G401 (cell line): ENCODE measurements at places on chromosomes 2 and 18. TPM values are rescaled to one million over a fixed set of nuclear protein-coding genes. Genes with fewer than 3 reads are reported as not detected.

The CCDC74B gene
- 71.6 and 76.7 TPM in 2 replicates for total RNA-seq

GRCh38 chr18:59041819-59042815, 97.6 kb upstream of the SEC11C start:
- DNase-seq = peak; percentile 69

The QPCT gene
- not detected in 2 replicates for total RNA-seq

DNA sequence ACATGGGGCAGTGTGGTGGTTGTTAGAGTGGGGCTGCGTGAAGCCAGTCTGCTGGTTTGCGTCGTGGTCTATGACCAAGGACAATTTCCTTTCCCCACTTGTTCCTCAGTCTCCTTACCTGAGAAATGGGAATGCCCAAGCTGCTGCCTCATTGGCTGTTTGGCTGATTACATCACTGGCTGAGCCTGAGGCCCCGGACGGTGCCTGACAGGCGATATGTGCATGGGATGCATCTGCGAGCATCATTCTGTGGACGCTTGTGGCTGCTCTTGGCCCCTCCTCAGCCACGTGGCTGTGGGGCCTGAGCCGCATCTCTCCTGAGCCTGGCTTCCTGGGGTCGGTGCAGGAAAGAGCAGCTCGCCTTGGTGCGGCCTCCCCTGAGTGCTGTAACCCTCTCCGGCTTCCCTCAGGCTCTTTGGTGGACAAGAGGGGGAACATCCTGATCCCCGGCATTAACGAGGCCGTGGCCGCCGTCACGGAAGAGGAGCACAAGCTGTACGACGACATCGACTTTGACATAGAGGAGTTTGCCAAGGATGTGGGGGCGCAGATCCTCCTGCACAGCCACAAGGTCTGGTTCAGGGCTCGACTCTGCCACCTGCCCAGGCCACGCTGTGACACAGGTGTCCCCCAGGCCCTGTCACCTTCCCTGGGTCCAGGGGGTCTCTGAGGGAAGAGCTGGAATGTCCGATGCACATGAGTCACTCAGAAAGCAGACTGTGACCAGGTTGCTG, 17.2 kb downstream of the CNDP2 start:
- no peak for DNase-seq

- no peak for DNase-seq
Measured at GRCh38 chr2:174750923-174751441, 13.3 kb downstream of the CHRNA1 start.

The CD8B gene
- not detected in 2 replicates for total RNA-seq

- DNase-seq = no peak
Measured at GRCh38 chr18:5317186-5317585, 21.7 kb upstream of the ZBTB14 start.

DNA sequence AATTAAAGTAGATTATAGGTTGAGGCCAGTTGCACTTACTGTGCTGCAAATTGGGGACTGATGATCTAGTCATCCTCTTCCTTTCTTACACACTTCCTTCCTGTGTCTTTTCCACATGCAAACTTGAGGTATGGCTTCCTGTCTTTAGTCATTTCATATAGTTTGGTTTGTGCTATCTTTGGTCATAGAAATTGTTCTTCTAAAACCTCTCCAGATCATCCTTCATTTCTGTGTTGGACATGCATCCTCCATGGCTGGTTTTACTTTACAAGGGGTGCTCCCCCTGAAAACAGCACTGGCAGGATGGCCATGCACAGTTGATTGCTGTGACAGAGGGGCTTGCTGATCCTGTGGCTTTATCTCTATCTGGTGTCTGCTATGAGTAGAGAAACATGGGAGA, 36.5 kb downstream of the MGAT5 start:
- no peak for DNase-seq

The TMEM178A gene
- total RNA-seq = 98.4 and 118 TPM in 2 replicates

GRCh38 chr18:8188184-8188583, 421.1 kb upstream of the RAB12 start:
- no peak for DNase-seq

GRCh38 chr2:1990151-1990589, 245.9 kb upstream of the PXDN start:
- no peak for DNase-seq

- DNase-seq = no peak
Measured at GRCh38 chr2:222538535-222538934, 114.2 kb downstream of the SGPP2 start.

DNA sequence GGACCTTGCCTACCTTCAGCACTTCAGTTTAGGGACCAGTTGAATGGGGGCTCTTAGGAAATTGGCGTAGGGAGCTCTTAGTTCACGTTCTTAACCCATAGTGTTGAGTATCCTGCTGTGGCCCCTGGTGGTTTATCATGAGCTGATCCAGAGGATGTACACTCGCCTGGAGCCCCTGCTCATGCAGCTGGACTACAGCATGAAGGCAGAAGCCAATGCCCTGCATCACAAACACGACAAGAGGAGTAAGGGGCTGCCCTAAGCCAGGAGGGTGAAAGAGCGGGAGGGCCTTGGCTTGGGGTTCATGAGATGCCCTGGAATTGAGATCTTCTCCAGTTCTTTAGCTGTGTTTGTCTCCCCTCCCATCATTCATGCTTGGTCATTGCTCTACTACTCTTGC, 2.9 kb downstream of the RETREG2 start:
- no peak for DNase-seq

The CHRND gene
- not detected in 2 replicates for total RNA-seq

DNA sequence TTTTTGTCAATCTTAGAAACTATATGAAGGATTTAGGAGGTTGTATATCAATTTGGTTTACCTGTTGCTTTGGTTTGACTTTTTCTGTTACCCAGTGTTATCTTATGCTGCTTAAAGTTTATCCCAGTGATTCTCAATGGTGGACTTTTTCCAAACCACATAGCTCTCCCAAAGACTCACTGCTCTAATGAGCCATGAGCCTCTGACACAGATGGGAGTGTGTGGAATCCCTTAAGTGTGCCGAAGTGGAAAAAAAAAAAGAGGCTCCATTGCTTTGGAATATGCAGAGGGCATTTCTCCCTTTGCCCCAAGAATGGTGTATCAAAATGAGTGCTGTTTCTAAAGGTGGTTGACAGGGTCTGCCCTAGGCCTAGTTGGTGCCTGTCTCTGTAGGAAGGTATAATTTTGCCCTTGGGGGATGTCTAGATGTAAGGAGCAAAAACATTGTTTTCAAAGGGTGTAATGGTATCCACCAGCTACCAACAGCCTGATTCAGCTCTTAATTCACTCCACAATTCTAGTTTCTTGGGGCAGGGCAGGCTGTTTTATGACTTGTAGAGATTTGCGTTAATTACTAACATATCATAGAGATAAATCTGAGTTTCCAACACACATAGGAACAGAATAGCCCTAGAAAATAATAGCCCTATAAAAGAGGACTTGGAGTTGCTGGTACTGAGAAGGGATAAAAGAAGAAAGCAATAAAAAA, 64.3 kb upstream of the CYP26B1 start:
- no peak for DNase-seq

- no peak for DNase-seq
Measured at GRCh38 chr2:43518181-43518580, 77.7 kb downstream of the THADA start.

DNA sequence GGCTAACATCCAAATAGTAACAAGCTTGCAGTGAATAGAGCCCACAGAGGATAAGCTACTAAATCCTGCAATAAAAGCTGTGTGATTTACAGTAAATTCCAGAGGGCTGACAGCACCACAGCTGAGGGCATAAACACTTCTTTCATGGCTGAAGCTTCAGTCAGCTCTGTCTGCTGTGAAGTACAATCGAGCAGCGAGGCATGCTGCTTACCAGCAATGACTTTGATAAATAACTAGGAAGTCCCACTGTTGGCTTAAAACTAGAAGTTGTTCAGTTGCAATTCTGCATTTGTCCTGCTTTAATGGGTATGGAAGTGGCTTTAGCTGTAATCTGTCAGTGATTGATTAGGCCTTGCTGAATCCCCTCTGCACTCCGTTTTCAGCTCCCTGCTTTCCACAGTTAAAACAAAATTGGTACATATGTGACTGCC, 65.2 kb upstream of the FIGN start:
- no peak for DNase-seq

GRCh38 chr2:236546561-236547002, 23.0 kb upstream of the ACKR3 start:
- no peak for DNase-seq

- DNase-seq = no peak
Measured at GRCh38 chr2:169365029-169365480, 2.7 kb upstream of the LRP2 start.

The ID2 gene
- 293 and 327 TPM in 2 replicates for total RNA-seq

The SNORC gene
- total RNA-seq = 0.03 TPM in 1 of 2 replicates, not detected in the other

DNA sequence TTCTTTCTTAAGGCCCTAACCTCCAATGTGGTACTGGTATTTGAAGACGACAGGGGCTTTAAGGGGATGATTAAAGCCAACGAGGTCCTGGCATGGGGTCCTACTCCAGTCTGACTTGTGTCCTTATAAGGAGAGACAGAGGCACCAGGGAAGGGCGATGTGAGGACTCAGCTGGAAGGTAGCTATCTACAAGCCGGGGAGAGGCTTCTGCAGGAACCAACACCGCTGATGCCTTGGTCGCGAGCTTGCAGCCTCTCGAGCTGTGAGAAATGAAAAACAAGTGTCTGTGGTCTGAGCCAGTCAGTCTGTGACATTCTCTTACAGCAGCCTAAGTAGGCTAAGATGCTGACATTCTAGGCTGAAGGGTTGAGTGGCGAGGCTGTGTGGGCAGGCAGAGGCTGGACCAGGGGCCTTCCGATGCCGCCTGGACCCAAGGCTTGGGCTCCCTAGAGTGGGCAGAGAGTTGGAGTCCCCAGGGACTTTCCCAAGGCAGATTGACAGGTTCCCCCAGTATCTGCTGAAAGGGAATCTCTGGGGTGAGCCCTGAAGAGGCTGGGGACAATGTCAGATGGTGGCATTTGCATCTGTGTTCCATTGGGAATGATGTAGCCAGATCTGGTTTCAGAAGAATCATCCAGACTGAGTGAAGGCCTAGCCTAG, 322.9 kb upstream of the HS6ST1 start:
- DNase-seq = no peak

- no peak for DNase-seq
Measured at GRCh38 chr2:21330786-21331391, 207.1 kb downstream of the TDRD15 start.

The HAAO gene
- not detected in 2 replicates for total RNA-seq

The DSC2 gene
- not detected in 2 replicates for total RNA-seq

DNA sequence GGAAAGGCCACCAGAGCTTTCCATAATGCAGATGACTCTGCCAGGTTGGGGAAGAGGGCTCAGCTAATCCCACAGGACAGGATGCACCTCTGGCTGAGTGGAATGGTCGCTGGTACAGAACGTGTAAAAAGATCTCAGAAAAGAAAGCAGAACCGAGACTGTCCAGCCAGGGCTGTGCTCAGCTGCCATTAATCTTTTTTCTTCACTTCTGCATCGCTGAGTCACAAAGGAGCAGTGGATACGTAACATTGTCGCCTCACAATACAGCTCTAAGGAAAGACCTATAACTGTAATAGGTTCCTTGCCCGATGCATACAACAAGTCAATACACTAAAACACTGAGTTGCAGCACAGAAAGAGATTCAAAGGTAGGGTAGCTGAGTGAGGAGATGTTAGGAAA, 354.2 kb downstream of the EN1 start:
- no peak for DNase-seq

DNA sequence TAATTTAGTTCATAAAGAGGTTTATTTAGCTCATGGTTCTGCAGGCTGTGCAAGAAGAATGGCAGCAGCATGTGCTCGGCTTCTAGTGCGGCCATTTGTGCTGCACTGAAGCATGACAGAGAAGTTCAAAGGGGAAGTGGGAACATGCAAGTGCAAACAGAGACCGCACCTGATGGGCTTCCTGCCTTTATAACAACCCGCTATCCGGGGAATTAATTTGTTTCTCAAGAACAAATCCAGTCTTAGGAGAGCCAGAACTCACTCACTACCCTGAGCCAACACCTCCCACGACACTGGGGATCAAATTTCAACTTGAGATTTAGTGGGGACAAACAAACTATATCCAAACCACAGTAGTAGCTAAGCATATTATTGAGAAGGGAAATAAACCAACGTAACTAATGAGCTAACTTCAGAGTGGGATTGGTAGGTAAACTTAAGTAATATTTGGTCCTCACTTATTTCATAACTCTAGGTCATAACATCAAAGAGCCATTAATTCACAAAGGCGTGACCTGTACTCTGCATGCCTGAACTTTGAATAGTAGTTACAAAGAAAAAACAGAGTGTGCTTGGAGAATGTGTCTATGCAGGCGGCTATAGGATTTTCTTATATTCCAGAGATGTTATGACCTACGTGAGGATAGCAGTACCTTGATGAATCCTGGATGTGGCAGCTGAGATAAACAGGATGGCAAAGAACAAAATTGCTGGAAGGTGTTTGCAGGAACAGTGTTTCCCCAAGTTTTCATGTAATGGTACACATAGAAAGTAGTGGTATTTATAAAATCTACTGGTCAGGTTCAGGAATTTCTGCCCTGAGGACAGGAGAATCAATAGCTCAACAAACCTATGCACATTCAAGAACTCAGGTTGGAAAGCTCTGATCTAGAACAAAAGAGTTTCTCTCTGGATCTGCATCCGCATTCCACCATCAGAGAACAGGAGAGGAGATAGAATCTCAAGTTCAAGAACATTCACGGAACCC, 845.9 kb upstream of the ID2 start:
- DNase-seq = no peak

The CELF4 gene
- total RNA-seq = not detected in 2 replicates

The EPB41L5 gene
- total RNA-seq = 19.3 and 21.3 TPM in 2 replicates

- DNase-seq = no peak
Measured at GRCh38 chr18:32104516-32104915, 12.8 kb downstream of the RNF138 start.

DNA sequence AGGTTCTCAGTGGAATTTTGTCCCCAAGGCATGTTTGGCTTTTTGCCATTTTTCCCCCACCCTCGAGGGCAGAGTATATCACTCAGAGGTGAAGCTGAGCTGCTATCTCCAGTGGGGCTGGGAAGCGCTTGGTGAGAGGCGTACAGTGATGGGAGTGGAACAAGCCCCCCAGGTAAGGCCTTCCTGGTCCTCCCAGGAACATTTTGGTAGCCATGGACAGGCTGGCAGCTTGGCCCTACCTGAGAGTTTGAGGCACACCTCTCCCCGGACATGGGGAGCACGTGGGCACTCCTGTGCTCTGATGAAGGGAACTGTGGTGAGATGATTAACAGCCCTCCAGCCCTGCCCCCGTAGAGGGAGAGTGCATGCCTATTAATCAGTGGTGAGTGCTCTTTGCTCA, 99.3 kb downstream of the C1QL2 start:
- DNase-seq = no peak

DNA sequence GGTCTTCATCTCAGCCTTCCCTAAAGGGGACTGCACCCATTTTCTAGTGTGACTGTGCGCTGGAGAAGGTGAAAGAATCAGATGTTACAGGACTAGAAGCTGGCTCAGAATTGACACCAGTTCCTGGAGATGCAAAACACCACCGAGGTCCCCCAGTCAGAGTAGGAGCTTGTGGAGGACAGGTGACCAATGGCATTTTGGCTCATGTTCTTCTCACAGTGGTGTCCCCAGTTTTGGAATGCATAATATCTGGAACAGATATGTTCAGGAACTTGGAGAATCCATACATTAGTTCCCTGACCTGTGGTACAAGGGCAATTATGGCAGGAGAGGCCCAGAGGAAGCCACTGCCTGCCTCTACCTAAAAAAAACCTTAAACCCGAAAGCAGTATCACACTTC, 66.3 kb downstream of the PSMG2 start:
- DNase-seq = no peak

GRCh38 chr2:20227894-20228505, 3.1 kb upstream of the SDC1 start:
- no peak for DNase-seq

The AMER3 gene
- total RNA-seq = not detected in 2 replicates

- DNase-seq = no peak
Measured at GRCh38 chr18:58525517-58525916, 103.4 kb downstream of the ALPK2 start.
